ENCODE measurements at places on chromosomes 4 and X. TPM values are rescaled to one million over a fixed set of nuclear protein-coding genes. Genes with fewer than 3 reads are reported as not detected.

Gene C4orf36
- total RNA-seq = not detected

Gene GPR50
- not detected for total RNA-seq

Gene RAB40AL
- 0.83 TPM for total RNA-seq

Gene MUC7
- total RNA-seq = not detected

Gene ARL13A
- not detected for total RNA-seq

- no peaks in the 10 kb centered on the region for H3K27me3 ChIP-seq
- peaks cover 38% of the 10 kb centered on the region for H3K4me1 ChIP-seq
- H3K4me3 ChIP-seq = peak overlapping the region; percentile 90
- H3K36me3 ChIP-seq = no peaks in the 10 kb centered on the region
Observed at GRCh38 chr4:42654631-42655268, 2.2 kb downstream of the ATP8A1 start.

DNA sequence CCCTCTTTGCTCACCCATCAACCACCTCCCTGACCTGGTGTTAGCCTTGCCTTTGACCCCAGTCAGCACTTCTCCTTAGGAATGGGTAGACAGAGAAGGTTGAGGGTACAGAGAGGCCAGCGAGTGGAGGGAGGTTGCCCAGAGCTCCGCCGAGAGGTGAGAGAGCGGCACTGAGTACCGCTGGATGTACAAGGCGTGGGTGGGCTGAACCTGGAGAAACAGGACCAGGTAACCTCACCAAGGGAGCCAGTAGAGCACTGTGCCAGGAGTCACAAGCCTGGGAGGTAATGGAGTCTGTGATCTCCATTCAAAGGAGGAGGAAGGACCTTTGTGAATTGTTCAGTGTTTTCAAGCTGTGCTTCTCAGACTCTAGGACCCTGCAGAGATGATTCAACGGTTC, 256.2 kb downstream of the EVC2 start:
- no peaks in the 10 kb centered on the region for H3K36me3 ChIP-seq
- H3K4me3 ChIP-seq = no peak overlapping the region
- H3K27ac ChIP-seq = no peak overlapping the region
- H3K4me1 ChIP-seq = no peaks in the 10 kb centered on the region
- no peak for DNase-seq
- no peaks in the 10 kb centered on the region for H3K27me3 ChIP-seq

GRCh38 chr4:95272036-95272435, 276.7 kb downstream of the UNC5C start:
- no peak overlapping the region for H3K4me3 ChIP-seq
- H3K27ac ChIP-seq = no peak overlapping the region
- H3K4me1 ChIP-seq = no peaks in the 10 kb centered on the region

GRCh38 chr4:1416051-1416947, 10.1 kb upstream of the NKX1-1 start:
- H3K27me3 ChIP-seq = peaks cover 39% of the 10 kb centered on the region
- no peak for DNase-seq
- no peaks in the 10 kb centered on the region for H3K4me1 ChIP-seq
- H3K4me3 ChIP-seq = no peak overlapping the region

DNA sequence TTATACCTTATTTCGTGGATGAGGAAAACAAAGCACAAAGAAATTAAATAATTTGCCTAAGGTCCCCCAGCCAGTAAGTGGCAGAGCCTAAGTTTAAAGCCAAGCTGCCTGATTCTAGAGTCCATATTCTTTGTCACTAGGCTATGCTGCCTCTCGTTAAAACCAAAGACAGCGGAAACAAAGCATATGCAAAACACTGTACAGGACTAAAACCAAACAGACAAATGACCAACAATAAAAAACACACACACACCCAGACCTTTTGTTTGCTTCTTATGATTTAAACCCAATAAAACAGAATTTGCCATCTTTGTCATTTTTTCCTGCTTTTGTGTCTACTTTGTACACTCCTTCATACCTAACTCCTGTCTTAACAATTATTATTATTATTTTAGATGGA, 10.1 kb upstream of the VSIG1 start:
- no peaks in the 10 kb centered on the region for H3K27me3 ChIP-seq
- H3K27ac ChIP-seq = no peak overlapping the region
- H3K4me1 ChIP-seq = no peaks in the 10 kb centered on the region
- no peak overlapping the region for H3K4me3 ChIP-seq

DNA sequence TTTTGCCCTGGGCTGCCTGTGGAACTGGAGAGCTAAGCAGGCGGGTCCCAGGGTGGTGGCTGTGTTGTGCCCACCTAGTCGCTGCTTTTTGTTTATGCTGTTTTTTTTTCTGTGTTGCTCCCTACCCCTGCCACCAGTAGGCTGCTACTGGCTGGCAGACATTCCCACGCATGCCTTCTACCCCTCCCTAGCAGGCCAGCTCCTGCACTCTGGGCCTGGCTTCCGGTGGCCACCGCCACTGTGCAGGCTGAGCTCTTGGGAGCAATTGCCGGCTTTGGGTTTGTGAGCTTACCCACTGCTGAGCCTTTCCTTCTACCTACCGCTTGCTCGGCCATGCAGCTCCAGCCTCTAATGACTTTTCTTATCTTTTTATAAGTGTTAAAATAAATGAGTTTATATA, 57.6 kb downstream of the RBM46 start:
- no peaks in the 10 kb centered on the region for H3K27me3 ChIP-seq
- no peak overlapping the region for H3K27ac ChIP-seq
- no peaks in the 10 kb centered on the region for H3K4me1 ChIP-seq
- H3K36me3 ChIP-seq = no peaks in the 10 kb centered on the region
- H3K4me3 ChIP-seq = no peak overlapping the region

- H3K36me3 ChIP-seq = no peaks in the 10 kb centered on the region
- H3K27ac ChIP-seq = no peak overlapping the region
- H3K4me1 ChIP-seq = no peaks in the 10 kb centered on the region
- H3K4me3 ChIP-seq = no peak overlapping the region
Observed at GRCh38 chrX:91122151-91122694, 312.4 kb upstream of the PABPC5 start.

DNA sequence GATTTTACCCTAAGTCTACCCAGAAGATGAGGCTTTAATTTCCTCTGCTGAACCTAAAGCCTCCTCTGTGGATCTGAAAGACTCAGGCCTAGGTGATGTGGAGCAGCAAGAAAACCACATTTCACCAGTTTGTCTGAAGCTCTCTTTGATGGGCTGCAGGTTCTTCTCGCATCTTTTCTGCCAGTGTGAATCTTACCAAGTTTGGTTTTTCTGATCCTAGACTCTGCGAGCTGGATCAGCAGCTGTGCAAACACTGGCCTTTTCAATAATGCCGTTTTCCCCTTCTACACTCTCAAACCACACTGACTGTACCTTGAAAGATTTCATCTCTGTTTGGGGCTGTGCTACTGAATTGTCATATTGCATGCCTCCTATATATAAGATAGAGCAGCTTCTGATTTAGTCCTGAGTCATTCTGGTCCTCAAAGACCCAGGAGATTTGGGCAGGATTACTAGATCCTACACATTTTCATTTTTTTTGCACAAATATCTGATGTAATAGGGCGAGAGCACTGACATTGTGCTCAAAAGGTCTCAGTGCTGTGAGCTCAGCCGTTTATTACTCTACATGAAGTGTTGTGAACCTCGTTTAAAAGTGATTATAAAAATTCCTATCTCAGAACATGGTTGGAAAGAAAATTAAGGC, 133.6 kb upstream of the FAM9C start:
- no peaks in the 10 kb centered on the region for H3K27me3 ChIP-seq
- no peaks in the 10 kb centered on the region for H3K36me3 ChIP-seq
- no peak overlapping the region for H3K4me3 ChIP-seq
- H3K4me1 ChIP-seq = no peaks in the 10 kb centered on the region
- no peak overlapping the region for H3K27ac ChIP-seq

GRCh38 chr4:83267121-83267829, 17.3 kb downstream of the COQ2 start:
- no peaks in the 10 kb centered on the region for H3K36me3 ChIP-seq
- no peak overlapping the region for H3K27ac ChIP-seq
- DNase-seq = no peak

DNA sequence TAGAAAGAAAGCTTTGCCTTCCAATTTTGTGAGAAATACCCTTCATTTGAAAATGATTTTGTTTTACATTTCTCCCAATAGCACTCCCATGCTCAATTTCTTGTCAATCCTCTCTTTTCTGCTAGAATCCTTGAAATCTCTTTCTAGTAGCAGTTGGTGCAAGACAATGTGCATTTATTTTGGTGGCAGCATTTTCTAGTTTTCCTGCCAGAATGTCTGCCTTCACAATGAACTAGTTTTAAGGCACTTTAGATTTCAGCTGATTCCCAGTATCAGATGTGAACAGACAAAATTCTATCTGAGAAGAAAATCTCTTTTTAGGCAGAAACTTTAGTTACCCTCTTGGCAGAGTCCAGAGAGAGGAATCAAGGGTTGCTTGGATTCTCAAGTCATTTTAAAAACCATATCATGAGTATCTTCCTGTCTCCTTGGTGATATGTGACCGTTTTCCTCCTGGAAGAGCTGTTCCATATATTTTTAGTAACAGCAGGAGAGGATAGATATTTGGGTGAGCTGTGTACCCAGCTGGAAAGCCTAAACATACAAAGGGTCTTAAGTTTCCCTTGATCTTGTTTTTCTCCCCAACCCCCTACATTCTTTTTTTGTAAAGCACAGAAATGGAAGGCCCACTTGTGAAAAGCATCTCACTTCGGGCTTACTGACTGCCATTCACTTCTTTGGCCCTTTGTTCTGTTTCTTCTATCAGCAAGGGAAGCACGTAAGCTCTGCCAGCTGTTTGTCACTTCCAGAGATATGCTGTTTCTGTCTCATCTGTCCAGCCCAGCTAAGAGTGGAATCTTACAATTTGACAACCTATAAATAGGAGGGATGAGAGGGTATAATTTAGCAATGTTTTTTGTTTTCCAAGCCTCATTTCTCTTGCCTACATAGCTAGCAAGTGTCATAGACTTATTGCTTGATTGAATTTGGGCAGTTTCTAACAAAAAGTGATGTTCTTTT, 38.7 kb downstream of the TSPAN7 start:
- H3K36me3 ChIP-seq = no peaks in the 10 kb centered on the region
- DNase-seq = no peak
- H3K27me3 ChIP-seq = no peaks in the 10 kb centered on the region

GRCh38 chr4:75232546-75232945, 281.7 kb downstream of the RCHY1 start:
- H3K4me3 ChIP-seq = no peak overlapping the region
- no peak overlapping the region for H3K27ac ChIP-seq
- no peak for DNase-seq
- no peaks in the 10 kb centered on the region for H3K27me3 ChIP-seq
- H3K4me1 ChIP-seq = peaks cover 8% of the 10 kb centered on the region
- H3K36me3 ChIP-seq = no peaks in the 10 kb centered on the region

DNA sequence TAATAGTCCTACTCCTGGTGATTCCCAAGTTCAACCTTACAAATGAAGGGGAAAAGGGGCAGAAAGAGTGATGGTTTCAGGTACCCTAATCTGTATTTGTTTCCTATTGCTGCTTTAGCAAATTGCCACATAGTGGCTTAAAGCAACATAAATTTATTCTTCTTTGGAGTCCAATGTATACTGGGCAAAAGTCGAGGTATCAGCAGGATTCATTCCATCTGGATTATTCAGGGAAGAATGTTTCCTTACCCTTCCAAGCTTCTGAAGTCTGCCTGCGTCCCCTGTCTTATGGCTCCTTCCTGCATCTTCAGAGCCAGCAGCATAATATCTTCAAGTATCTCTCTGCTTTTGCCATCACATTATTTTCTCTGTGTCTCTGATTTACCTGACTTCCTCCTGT, 10.3 kb upstream of the BST1 start:
- H3K4me1 ChIP-seq = no peaks in the 10 kb centered on the region
- H3K36me3 ChIP-seq = no peaks in the 10 kb centered on the region

GRCh38 chr4:117786566-117786965, 247.7 kb upstream of the NDST3 start:
- H3K27me3 ChIP-seq = no peaks in the 10 kb centered on the region
- H3K4me3 ChIP-seq = no peak overlapping the region
- no peak overlapping the region for H3K27ac ChIP-seq
- H3K36me3 ChIP-seq = no peaks in the 10 kb centered on the region
- no peak for DNase-seq

GRCh38 chrX:75096331-75096730, 59.8 kb downstream of the ABCB7 start:
- no peaks in the 10 kb centered on the region for H3K4me1 ChIP-seq
- H3K27me3 ChIP-seq = no peaks in the 10 kb centered on the region

DNA sequence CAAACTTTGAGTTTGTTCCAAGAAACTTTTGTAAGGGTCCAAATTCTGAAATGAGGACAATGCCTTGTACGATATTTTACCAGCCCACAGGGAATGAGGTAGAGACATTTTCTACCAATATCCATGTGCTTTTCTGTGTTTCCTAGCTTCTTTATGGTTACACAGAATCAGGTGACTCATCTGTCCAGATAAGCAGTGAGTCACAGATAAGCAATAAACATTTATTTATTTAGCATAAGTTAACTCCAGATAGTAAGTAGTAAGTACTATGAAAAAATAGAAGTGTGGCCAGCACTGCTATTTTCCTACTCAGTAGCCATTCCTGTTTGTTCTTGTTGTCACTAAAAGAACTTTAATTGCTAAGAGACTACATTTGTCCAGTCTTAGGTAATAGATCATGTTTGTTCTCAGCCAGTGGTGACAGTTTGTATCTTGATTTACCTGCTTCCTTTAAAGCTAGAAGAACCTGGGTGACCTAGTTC, 7.4 kb downstream of the AFF1 start:
- H3K4me1 ChIP-seq = peaks cover 43% of the 10 kb centered on the region
- H3K4me3 ChIP-seq = no peak overlapping the region
- no peak for DNase-seq

GRCh38 chr4:26609868-26610267, 26.0 kb downstream of the TBC1D19 start:
- no peak for DNase-seq
- no peak overlapping the region for H3K27ac ChIP-seq
- H3K27me3 ChIP-seq = no peaks in the 10 kb centered on the region
- H3K4me3 ChIP-seq = no peak overlapping the region
- no peaks in the 10 kb centered on the region for H3K36me3 ChIP-seq

- no peak overlapping the region for H3K27ac ChIP-seq
- DNase-seq = no peak
- H3K27me3 ChIP-seq = no peaks in the 10 kb centered on the region
- H3K4me1 ChIP-seq = peaks cover 33% of the 10 kb centered on the region
- no peak overlapping the region for H3K4me3 ChIP-seq
Observed at GRCh38 chr4:143248827-143249226, 64.1 kb downstream of the USP38 start.

- H3K36me3 ChIP-seq = no peaks in the 10 kb centered on the region
- H3K27ac ChIP-seq = no peak overlapping the region
- no peaks in the 10 kb centered on the region for H3K4me1 ChIP-seq
- H3K27me3 ChIP-seq = peaks cover 8% of the 10 kb centered on the region
- H3K4me3 ChIP-seq = no peak overlapping the region
- no peak for DNase-seq
Observed at GRCh38 chr4:103204111-103204510, 6.0 kb upstream of the CENPE start.

GRCh38 chr4:147059064-147059731, 113.5 kb upstream of the TTC29 start:
- H3K36me3 ChIP-seq = no peaks in the 10 kb centered on the region
- no peak for DNase-seq
- no peak overlapping the region for H3K4me3 ChIP-seq
- H3K27ac ChIP-seq = no peak overlapping the region
- H3K4me1 ChIP-seq = peaks cover 11% of the 10 kb centered on the region
- H3K27me3 ChIP-seq = no peaks in the 10 kb centered on the region

- H3K4me3 ChIP-seq = no peak overlapping the region
- H3K27me3 ChIP-seq = no peaks in the 10 kb centered on the region
- DNase-seq = no peak
- H3K36me3 ChIP-seq = peaks cover 17% of the 10 kb centered on the region
- no peaks in the 10 kb centered on the region for H3K4me1 ChIP-seq
Observed at GRCh38 chrX:31130457-31131220, 58.8 kb upstream of the FTHL17 start.
